ENCODE measurements at places on chromosomes 12 and 14.

- no peak for DNase-seq
Measured at GRCh38 chr12:124328636-124329035, 33.7 kb downstream of the RFLNA start.

DNA sequence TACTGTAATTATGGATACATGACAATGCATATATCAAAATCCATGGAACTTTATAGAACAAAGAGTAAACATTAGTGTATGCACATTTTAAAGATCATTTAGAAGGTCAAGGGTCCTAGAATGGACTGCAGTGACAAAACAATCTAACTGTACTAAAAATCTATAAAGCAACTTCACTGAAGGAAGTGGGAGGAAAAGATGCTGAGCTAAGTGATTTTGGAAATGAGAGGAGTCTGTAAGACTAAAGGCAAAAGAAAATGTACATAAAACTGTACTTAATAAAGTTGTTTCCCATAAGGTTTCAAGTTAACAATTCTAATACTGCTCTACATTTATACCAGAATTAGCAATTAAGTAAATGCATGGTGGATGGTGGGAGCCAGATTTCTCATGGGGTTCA is 46.9 kb upstream of the HIF1A start:
- DNase-seq, result no peak

DNA sequence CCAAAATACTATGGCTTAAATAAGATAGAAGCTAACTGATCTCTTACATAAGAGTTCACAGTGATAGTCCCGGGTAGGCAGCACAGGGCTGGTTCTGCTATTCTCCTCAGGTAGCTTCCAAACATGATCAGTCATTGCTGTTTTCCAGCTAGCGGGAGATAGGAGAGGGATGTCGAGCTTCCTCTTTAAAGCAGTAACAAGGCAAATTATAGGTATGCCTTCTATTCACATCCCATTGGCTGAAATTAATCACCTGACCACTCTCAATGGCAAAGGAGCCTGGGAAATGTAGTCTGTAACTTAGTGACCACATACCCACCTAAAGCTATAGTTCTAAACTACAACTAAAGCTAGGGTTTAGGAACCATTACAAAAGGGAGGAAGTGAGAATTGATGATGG is 34.5 kb upstream of the VRK1 start:
- peak; percentile 78 for DNase-seq

DNA sequence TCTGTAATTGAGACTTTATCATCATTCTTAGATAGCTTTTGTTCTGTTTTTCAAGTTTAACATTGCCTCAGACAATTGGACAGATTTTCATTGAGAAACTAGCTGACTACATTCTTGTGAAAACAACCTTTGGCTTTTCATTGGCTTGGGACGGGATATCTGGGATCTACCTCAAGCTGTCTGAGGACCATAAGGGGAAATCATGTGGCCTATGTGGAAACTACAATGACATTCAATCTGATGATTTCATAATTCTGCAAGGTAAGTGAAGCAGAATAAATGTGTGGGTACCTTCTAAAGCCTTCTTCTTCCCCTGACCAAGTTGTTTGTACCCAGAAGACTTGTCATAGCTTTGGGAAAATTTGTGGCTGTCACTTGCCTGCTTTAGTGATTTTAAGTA is 133.5 kb downstream of the OTOGL start:
- DNase-seq, result no peak

DNA sequence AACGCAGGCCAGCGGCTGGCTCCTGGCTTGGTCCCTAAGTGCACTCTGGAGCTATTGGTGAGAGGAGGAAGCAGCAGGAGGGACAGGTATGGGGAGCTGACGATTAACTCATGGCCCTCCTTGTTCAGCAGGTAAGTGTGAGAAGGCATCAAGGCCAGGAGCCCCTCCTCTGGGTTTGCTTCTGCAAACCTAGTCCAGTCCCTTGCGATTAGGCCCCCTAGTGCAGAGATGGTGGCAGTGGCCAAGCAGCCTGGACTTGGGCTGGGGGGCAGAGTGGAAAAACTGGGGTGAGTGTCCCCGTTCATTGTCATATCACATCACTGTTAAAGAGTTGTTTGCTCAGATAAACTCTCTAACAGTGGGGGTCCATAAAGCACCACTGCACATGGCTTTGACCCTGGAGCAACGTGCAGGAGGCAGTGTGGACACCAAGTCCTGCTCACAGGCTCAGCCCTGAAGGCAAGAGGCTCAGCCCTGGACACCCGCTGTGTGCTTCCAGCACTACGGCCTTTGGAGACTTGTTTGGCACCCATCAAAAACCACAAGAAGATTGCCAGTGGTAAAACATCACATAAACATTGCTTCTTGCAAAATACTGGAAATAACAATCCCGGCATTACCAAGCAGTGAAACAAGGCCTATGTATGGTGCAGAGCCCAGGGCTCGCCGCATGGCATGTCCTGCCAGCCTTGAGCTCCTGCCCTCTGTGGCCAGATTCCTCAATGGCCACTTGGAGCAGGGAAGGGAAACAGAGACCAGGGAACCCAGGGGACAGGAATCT is 184.3 kb upstream of the RTL1 start:
- no peak for DNase-seq

DNA sequence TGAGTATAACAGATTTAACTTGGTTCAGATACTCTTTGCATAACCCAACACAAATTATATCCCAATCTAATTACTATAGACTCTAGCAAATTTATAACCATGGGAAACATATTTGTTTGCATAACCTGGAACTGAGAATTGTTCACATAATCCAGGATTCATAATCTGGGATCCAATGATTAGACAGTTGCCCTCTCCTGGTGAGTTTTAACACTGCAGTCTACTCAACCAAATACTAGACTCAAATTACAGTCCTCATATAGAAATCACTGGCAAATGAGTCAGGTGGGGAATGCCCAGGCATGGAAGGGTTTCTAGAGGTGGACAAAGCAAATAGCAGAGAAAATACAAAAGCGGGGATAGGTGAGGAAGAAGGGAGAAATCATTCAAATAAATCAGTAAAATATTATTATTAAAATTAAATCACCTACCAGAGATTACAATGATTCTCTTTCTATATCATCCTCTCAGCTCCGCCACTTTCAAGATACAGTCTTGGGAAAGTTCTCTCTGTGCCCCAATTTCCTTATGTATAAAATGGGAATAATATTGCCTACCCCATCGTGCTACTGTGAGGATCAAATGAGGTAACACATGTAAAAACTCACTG is 9.4 kb downstream of the GCH1 start:
- peak; percentile 61 for DNase-seq

GRCh38 chr12:4745249-4745648 is 25.0 kb downstream of the GALNT8 start:
- DNase-seq, result no peak

- DNase-seq, result no peak
Measured at GRCh38 chr12:108425238-108425795, 86.2 kb upstream of the CMKLR1 start.

- DNase-seq, result no peak
Measured at GRCh38 chr14:53278602-53279506, 125.7 kb upstream of the DDHD1 start.

DNA sequence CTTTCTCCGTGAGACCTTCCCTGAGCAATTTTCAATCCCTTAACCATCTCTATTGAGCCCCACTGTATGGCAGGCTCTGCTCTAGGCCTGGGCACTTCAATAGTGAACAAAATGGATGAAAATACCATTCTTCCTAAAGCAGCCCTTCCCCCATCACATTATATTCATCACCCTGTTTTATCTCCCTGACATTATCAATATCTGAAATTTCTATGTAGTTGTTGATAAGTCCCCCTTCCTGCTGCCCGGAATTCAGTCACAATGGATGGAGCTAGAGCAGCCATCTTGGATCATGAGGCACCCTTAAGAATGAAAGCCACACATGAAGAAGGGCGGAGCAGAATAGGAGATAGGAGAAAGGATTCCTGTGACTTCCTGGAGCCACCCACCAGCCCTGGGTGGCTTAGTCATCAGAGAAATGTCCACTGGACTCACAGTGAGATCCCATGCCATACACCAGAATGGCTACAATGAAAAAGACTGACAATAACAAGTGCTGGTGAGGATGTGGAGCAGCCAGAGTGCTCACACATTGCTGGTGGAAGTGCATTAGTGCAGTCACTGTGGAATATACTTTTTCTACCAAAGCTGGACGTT is 33.9 kb downstream of the SCARB1 start:
- DNase-seq, result no peak

GRCh38 chr12:121514184-121514742 is 66.6 kb downstream of the KDM2B start:
- no peak for DNase-seq

DNA sequence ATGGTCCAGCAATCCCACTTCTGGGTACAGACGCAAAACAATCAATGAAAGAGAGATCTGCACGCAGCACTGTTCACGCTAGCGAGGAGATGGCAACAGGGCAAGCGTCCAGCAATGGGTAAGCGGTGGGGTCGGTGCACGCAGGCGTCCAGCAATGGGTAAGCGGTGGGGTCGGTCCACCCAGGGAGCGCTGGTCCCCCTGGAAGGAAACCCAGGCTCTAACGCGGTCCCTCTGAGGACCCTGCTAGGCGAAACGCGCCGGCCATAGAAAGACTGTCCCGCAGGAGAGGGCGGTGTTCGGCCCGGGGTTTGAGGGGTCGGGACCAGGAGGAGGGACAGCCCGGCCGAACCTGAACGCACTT is 618 bp upstream of the PGAM5 start:
- DNase-seq, result no peak

DNA sequence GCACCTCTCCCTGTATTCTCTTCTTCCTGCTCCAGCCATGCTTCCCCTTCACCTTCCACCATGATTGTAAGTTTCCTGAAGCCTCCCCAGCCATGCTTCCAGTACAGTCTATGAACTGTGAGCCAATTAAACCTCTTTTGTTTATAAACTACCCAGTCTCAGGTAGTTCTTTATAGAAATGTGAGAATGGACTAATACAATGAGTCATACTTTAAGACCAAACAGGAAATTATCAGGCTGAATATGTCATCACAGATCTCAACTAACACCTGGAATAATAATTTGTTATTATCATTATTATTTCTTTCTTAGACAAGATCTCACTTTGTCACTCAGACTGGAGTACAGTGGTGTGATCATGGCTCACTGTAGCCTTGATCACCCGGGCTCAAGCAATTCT is 85.4 kb downstream of the KCNMB4 start:
- DNase-seq, result no peak

GRCh38 chr14:100582496-100583165 is 4.6 kb downstream of the BEGAIN start:
- DNase-seq, result no peak
